Breast epithelium (tissue), 4 donors: ENCODE measurements at places on chromosomes 4 and X. TPM values are rescaled to one million over a fixed set of nuclear protein-coding genes. Genes with fewer than 3 reads are reported as not detected.

Gene PDGFC
- total RNA-seq = 59.7 TPM

Gene SPANXA2
- not detected for total RNA-seq

GRCh38 chrX:12802741-12803140 lies 11.5 kb downstream of the PRPS2 start:
- no peak for DNase-seq

GRCh38 chr4:4836044-4836443 lies 23.4 kb upstream of the MSX1 start:
- no peak for DNase-seq

DNA sequence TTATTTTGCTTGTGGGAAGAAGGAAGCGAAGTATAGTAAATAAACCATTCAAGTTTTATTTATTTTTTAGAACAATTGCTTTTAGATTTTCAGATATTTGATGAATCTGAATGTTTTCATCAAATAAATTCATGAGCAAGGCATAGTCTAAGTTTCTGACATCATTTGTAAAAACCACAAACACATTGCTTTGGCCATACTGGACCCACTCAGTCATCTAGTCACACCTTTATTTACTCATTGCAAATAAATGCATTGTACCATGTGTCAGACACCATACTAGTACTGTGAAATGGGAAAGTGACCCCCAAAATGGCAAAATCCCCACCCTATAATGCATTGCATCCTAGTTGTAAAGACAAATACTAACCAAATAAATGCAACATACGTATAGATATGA lies 449.1 kb upstream of the SMIM31 start:
- DNase-seq = no peak

DNA sequence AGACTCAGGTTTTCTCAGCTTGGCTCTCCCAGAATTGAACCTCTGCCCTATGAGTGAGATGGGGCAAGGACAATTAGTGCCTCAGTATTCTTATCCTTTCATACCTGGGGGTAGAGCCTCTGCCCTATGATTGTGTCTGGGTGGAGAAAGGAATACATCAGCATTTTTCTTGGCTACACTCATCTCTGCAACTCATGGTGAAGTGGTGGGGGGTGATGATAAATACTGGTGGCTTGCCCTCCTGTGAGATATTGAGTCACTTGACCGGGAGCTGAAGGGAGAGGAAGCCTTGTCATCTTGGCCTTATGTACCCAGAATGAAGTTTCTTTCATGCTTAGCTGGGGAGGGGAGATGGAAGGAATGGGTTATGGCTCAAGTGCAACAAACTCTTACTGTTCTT lies 71.3 kb upstream of the ENOX2 start:
- no peak for DNase-seq

- DNase-seq = no peak
Measured at GRCh38 chrX:14497184-14497666, 32.1 kb upstream of the GLRA2 start.

GRCh38 chr4:21092531-21092930 lies 392.3 kb downstream of the PACRGL start:
- no peak for DNase-seq
